Eye (tissue), 1 donor: ENCODE measurements at places on chromosomes 13 and 19.
A peak's percentile ranks its signal among the peaks of the same experiment; 100 is the strongest.

GRCh38 chr13:50257646-50258045, 242.4 kb downstream of the KCNRG start:
- DNase-seq = no peak

GRCh38 chr13:51665456-51665855, 81.2 kb downstream of the WDFY2 start:
- no peak for DNase-seq

DNA sequence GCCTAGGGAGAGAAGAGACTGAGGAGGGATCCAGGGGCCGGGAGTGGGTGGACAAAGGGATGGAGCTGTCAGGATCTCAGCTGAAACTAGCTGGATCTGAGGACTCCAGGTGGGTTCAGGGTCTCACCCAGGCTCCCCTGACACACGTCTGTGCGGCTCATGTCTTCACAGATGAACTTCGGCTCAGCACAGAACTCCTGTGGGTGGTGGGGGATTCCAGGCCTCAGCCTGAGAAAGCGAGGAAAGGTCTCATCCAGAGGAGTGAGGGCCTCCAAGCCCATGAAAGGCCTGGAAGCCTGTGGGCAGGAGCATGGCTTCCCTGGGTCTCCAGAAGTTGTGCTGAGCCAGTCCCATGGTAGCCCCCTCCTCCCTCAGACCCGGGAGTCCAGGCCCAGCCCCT, 1.4 kb downstream of the CAPN12 start:
- no peak for DNase-seq

GRCh38 chr13:50805805-50806204, 37.7 kb downstream of the DLEU7 start:
- no peak for DNase-seq

- no peak for DNase-seq
These were observed 107.7 kb downstream of the SLC7A1 start for GRCh38 chr13:29487466-29488454.

- DNase-seq = no peak
These were observed 16.0 kb upstream of the GPI start for GRCh38 chr19:34348899-34349487.

GRCh38 chr13:79913141-79913827, 427.6 kb downstream of the SPRY2 start:
- DNase-seq = no peak

- no peak for DNase-seq
These were observed 16.1 kb downstream of the COL4A1 start for GRCh38 chr13:110290826-110291225.

GRCh38 chr19:56294549-56294948, 20.1 kb downstream of the ZSCAN5A start:
- DNase-seq = no peak

DNA sequence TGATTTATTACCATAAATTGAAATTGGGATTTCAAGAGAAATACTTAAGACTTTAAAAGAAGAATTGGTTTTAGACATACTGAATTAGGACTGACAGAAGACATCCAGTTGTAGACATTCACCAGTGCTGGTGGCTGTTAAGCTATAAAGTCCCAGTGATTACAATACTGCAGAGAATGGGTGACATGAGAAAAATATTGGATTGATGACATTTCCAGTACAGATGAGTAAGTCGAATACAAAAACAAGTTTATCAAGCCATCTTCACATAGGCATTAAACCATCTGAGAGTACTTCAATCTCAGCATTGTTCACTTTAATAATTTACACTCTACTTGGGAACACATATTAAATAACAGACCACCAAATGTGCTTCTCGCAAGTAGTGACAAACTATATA, 66.8 kb downstream of the TBC1D4 start:
- no peak for DNase-seq

DNA sequence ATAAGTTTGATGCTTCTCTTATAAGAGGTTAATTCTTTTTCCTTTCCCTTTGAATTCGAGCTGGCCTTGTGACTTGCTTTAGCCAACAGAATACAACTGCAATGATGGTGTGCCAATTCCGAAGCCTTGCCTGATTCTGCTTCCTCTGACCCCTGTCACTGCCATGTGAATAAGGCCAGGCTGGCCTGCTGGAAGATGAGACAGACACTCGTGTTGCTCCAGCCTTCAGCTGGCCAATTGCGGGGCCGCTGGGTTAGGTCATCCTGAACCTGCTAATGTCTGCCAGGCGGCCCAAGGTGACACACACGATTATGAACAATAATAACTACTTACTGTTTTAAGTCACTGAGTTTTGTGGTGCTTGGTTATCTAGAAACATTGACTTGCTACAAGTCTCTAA, 352.0 kb downstream of the MYO16 start:
- DNase-seq = no peak

GRCh38 chr19:29629836-29630534, 23.9 kb downstream of the POP4 start:
- DNase-seq = no peak

DNA sequence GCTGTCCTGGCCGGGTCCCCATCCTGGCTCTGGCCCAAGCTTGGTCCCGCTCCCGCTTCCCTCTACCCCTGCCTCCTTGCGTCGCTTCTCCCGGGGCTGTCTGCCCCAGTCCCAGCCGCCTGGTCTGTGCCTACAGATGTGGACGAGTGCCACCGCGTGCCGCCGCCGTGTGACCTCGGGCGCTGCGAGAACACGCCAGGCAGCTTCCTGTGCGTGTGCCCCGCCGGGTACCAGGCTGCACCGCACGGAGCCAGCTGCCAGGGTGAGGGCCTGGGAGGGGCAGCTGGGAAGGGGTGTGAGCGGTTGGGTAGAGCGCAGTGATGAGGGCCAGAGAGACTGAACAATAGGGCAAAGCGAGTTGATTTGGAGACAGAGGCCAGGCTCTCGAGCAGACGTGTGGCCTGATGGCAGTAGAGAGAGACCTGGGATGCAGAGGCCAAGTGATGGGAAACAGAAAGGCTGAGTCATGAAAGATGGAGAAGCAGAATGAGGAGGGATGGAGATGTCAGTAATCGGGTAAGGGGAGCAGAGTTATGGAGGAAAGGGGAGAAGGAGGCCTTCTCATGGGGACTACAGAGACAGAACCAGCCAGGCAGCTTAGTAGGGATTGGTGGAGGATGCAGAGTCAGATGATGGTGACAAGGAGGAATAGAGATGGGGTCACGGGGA, 9.4 kb downstream of the LTBP4 start:
- DNase-seq = peak; percentile 44

DNA sequence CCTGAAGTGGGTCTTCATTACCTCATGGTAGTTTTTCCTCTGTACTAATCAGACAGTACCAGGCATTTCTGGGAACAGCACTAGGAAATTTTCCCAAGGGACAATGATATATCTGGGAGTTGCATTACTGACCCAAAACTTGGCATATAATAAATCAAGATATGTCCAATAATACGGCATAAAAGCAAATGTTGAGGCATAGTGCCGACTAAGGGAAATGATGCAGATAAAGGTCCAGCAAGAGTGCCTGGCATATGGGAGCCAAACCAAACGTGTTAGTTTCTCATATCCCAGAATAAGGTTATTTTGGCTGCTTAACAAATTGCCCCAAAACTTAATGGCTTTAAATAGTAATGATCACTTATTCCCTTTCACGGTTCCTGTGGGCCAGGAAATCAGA, 12.1 kb upstream of the TDRD3 start:
- DNase-seq = no peak
